ENCODE measurements at places on chromosomes 2 and 18.
A peak's percentile ranks its signal among the peaks of the same experiment; 100 is the strongest.

DNA sequence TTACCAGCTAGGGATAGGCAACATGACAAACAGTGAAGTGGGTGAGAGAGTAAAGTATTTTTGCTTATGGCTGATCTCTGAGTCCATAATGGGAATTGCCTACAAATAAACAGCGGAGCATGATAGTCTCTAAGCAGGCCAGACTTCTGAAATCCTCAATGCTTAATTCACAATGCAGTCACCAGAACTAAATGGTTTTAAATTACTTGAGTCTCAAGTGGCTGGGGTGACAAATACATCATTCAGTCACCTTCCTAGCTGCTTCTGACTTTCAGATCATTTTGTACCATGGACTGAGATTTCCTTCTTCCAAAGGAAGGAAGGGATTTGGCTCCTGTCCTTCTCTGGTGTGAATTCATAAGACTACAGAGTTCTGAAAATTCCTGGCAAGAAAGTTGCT lies 82.8 kb upstream of the RMP24 start:
- DNase-seq, result no peak

DNA sequence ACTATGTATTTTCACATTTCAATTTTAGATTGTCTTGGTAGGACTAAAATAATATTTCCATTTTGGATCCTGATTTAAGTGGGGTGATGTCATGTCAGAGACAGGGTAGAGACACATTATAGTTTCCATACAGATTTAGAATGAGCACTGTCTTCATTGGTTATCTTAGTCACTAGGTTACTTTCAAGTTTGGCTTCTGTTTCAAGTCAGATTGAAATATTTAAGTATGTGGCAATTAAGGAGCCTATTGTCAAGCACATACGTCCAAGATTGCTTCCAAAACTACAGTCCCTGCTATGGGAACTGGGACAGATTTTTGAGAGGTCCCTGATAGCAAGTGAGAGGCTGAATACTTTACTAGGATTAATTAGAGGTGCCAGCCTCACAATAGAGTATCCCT lies 89.2 kb upstream of the FAM117B start:
- no peak for DNase-seq

- DNase-seq, result peak; percentile 8
These were observed 63.6 kb downstream of the SLC35F5 start for GRCh38 chr2:113692698-113693428.

DNA sequence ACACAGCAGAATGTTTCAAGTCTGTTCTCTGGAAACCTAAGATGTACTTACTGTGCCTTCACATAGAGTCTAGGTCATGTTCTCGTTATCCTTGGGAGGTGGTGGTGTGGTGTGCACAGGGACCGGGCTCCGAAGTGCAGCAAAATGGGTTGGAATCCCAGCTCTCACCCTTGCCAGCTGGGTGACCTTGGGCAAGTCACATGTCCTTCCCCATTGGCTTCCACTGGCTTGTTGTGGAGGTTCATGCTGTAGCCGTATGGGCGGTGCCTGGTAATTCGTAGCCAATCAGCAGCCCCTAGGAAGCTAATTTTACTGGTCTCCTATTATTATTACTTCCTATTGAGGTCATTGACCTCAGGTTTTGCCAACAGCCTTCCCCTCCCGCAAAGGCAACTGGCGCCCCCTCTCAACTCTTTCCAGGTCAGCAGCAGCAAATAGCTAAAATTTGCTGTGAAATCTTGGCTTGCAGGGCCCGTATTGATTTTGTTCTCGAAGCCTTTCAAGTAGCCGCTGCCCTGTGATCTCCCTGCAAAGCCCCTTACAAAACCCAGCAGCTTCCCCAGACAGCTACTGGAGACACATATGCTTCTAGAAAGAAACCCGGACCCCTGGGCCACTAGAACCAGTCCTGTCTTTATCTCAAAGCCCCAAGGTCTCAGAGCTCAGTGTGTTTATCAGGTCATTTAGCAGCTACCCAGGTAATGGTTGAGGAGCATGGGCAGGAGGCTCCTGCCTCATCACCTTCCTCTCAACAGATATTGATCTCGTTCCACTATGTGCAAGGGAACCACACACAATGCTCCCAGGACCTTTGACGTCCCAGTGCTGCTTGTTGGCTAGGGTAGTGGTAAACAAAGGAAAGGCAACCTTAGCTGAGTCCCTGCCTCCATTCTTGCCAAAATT lies 66.5 kb upstream of the SLC1A4 start:
- no peak for DNase-seq

DNA sequence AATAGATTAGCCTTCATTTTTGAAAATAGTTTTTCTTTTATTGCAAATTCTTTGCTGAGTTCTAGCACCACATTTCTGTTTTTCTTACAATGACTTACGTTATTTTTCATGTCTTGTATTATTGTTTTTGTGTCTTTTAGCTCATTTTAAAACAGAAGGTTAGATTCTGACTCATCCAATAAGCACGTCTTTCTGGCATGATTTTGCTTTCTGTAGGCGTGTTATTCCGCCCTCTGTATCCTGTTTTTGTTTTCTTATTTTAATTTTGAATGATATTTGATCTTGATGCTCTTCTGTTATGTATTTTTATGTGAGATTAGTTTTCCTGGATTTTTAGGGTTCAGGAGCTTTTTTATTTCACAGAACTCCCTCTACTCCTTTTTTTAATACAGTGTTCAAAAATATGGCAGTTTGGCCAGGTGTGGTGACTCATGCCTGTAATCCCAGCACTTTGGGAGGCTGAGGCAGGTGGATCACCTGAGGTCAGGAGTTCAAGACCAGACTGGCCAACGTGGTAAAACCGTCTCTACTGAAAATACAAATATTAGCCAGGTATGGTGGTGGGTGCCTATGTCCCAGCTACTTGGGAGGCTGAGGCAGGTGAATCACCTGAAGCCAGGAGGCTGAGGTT lies 145.0 kb downstream of the CLIP4 start:
- DNase-seq, result no peak

GRCh38 chr2:222283634-222284033 lies 15.2 kb downstream of the PAX3 start:
- DNase-seq, result no peak

DNA sequence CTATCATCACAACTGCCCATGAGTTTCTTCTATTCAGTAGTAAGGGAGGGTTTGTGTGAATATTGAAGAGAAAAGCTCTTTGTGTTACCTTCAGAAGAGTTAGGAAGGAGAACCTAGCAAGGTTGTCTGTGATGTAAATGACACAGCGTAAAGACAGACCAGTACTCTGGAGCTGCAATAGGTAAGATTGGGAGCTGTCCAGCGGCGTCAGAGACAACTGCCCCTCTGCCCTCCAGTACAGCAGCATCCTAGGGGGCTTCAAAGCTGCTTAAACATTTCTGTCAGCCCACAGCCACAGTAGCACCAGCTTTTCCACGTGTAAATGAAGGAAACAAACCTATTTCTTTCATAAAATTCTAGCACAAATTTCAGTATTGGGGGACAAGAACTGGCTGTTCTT lies 34.5 kb downstream of the NYAP2 start:
- no peak for DNase-seq

DNA sequence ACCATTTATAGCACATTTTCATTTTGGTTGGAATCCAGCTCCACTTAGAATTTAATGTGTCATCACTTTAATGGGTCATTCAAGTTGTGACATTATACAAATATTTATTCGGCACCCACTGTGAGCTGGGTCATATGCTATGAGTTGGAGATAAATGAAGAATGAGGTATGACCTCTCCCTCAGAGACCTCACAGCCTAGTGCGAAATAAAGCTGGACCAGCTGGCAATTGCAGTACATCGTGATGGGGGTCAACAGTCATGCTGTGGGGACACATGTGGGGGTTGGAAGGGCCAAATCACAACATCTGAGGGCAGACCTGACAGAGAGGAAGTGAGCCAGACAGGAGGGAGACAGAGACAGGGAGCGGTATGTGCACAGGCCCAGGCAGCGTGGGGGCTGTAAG lies 175.4 kb downstream of the MAIP1 start:
- DNase-seq, result no peak

DNA sequence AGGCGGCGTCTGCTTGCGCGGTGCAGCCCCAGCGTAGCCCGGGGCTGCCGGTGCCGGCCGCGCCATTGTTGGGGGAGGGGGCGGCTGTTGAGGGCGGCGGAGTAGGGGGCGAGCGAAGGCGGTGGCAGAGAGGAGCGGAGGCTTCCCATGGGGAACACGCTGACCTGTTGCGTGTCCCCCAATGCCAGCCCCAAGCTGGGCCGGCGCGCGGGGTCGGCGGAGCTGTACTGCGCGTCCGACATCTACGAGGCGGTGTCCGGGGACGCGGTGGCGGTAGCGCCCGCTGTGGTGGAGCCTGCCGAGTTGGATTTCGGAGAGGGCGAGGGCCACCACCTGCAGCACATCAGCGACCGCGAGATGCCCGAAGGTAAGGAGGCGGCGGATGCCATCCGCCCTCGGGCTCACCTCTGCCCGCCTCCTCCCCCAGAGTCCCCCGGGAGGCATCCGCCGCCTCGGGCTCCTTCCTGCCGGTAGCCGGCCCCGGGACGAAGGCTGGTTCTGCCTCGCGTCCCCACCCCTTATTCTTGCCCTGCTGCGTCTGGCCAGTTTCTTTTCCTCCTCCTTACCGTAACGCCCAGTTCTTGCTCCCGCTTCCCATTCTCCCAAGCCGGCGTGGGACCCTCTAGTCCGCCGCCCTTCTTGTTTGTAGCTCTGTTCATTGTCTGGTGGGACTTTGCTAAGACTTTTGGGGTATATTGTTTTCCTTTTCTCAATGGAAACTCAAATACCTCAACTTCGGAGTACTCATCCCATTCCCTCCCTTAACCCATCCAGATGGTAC lies 500 bp downstream of the CCNYL1 start:
- peak; percentile 55 for DNase-seq

- DNase-seq, result no peak
These were observed 467.7 kb downstream of the EPHA4 start for GRCh38 chr2:221104361-221104811.

GRCh38 chr18:26745288-26746181 lies 120.0 kb downstream of the AQP4 start:
- DNase-seq, result no peak

DNA sequence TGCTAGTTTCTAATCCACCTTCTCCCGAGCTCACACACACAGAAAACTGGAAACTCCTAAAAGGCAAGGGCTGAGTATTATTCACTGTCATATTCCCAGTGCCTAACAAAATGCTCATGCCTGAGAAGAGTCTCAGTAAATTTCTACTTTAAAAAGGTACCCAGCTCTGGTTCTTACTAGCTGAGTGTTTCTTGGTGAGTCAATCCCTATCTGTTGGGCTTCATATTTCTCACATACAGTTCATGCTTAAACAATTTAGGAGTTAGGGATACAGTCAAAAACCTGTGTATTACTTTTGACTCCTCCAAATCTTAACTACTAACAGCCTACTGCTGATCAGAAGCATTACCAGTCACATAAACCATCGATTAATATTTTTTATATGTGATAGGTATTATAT lies 204.9 kb downstream of the EN1 start:
- DNase-seq, result no peak

DNA sequence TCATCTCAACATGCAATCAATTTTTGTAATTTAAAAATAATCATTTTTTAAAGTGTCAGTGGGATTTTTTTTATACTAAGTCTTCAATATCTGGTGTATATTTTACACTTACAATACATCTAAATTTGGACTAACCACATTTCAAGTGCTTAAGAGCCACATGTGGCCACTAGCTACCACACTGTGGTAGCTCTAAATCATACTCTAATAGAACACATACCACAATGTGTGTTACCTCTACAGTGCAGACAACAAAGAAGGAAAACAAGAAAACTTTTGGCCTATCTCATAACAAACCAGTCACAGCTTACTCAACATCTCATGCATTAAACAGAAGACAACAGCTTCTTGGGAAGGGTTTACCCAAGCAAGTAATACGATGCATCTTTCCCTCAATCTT lies 24.5 kb downstream of the PIAS2 start:
- no peak for DNase-seq

DNA sequence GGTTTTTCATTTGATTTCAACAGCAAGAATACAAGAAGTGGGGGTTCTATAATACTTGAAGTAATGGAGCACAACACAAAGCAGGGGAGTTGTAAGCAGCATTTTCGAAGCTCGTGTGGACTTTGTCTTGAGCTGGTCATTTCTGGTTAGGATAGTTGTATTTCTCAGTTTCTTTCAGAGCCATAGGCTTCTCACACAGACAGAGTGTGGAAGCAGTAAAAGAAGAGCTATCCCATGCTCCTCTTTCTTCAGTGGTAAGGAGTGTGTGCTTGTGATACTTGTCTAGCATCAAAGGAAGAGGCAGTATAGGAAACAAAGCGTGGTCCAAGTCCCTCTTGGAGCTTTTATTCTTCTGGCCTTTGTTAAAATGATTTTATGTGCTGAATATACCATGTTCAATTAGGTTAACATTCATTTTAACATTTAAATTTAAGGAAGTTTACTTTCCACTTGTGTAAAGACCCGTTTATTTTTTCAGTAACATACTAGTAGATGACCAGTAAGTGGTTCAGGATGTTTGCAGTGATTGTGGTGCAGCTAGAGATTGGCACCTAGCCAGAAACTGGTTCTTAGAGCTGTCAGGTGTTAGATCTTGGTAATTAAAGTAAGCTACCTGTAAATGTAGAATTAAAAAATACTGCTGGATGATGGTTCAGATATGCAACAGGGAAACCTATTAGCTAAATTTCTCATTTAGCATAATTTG lies 14.6 kb downstream of the CCNYL1 start:
- no peak for DNase-seq

DNA sequence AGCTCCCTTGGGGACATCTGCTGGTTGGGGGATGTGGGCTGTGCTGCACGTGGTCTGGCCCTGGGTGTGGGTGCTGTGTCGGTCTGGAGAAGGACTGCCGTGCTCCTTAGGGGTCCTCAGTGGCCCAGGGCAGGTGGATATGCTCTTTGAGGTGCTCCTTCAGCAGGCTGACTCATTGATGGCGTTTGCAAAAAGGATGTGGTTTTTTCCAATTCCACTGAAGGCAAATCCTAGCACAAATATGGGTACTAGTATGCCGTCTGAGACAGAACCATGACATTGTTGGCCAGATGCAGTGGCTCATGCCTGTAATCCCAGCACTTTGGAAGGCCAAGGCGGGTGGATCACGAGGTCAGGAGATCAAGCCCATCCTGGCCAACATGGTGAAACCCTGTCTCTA lies 3.3 kb downstream of the PPP1R7 start:
- DNase-seq, result no peak

- DNase-seq, result no peak
These were observed 488.7 kb upstream of the ACVR2A start for GRCh38 chr2:147356157-147356556.

DNA sequence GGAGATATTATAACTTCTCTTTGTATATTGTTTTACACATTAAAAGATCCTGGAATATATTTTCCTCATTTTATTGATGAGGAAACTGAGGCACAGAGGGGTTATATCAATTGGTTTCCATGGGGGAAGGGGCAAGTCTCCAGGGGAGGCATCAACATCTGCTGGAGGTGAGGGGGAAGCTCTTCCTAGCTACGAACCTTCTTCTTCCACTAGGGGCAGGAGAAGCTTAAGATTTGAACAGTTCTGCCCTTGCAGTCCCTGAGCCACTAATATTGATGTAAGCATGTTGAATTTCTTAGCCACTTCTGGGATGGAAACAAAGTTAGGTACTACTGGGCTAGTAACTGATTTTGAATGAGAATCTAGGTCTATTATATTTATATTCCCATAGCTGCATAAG lies 140.1 kb upstream of the AQP4 start:
- DNase-seq, result no peak

Measured in activated CD4-positive, alpha-beta T cell treated with anti-CD3 and anti-CD28 coated beads for 4 hours (primary cell).